ENCODE measurements at places on chromosomes 5 and 9.
A peak's percentile ranks its signal among the peaks of the same experiment; 100 is the strongest.

- DNase-seq = no peak
Measured at GRCh38 chr5:156758011-156758791, 91.9 kb upstream of the PPP1R2B start.

GRCh38 chr9:96020792-96021550 lies 145.5 kb downstream of the ERCC6L2 start:
- DNase-seq = peak; percentile 53

- no peak for DNase-seq
Measured at GRCh38 chr5:173331287-173331686, 3.1 kb upstream of the STC2 start.

DNA sequence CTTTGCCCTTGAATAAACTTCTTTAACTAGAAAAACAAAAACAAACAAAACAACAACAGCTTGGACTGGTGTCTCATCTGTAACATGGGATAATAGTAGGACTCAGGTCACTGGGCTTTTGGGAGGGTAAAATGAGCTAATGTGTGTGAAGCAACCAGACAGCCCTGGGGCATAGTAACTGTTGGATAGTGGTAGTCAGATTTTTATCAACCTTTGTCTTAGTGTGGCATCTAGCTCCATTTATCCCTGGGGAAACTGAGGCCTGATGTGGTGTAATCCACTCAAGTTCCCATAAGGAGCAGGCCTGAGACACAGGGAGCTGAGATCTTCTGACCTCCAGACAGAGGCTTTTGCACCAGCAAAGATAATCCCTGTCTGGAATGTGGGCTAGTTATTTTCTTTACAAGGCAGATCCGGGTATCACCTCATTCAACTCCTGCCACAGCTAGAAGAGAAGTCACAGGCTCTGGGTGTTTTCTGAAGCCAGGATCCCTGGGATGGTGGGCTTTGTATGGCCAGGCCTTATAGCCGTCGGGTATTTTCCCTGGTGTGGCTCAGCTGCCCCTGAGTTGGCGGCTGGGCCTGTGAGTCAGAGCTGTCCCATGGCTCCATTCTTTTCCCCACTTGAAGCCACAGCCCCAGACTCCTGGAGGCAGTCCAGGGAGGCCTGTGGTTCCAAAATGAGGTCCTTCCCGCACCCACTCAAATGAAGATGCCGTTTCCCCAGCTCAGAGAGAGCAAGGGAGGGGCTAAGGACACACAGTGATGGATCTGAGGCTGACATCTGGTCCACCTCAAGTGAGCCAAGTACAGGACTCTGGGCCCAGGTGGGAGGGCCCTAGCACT lies 26.1 kb upstream of the CSF1R start:
- peak; percentile 76 for DNase-seq

DNA sequence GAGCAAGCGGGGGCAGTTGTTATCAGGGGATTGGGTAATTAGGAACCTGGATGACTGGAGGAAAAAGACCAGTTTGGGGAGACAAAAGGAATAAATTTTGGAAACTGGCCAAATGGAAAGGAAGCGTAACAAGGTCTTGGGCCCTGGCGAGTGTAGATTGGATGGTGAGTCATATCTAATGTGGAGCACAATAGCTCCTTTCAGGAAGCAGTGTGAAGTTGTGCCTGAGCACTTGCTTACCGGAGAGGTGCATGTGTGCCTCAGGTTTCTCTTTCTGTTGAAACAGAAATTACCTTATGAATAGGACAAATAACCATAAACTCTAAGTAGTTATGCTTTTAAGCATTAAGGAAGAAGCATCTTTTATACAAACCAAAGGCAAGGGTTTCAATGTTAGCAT lies 176.4 kb downstream of the KIF4B start:
- no peak for DNase-seq

DNA sequence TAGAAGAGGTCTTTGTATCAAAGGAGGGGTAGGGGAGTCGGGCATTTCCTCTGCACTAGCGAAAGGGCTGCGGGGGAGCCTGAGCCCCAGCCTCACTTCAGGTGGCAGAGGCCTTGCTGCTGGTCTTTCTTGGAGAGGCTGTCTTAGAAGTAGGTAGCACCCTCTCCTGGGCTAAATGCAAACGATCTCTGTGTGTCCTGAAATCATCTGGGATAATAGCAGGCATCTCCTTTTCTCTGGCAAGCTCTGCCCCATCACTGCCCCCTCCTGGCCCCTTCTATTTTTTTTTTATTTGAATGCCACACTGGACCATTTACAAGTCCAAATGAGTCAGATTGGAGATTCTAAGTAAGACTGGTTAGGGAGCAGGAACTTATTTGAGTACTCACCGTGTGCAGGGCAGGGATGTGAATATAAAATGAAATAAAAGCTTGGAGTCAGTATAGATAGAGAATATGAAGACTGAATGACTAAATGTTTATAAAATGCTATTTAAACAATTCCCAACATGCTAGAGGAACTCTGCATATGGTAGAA lies 137.1 kb downstream of the FGF1 start:
- DNase-seq = peak; percentile 76

DNA sequence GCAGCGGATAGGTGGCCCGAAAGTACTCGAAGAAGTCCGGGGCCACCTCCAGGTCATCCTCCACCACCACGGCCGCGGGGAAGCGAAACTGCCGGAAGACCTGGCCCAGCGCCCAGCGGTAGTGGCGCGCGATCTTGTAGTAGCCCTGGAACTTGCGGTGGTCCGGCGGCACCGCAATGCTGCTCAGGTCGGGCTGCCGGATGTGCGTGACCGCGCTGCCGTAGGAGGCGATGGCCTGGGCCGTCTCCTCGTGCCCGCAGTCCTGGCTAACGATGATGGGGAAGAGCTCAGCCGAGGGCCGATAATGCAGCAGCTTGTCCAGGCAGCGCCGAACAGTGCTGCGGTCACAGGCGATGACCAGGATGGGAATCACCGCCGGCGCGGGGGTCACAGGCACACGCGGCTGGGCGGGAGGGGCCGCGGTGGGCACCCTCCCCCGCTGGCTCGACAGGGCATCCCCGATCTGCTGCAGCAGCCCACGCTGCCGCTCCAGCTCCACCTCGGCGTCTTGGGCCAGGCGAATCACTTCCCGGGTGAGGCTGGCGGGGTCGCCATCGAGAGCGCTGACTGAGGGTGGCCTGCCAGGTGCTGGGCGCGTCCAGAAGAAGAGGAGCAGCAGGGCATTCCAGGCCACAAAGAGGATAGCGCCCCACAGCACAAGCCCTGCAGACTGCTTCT lies 10.2 kb downstream of the MGAT1 start:
- DNase-seq = no peak

GRCh38 chr5:20572614-20573013 lies 584.6 kb upstream of the CDH18 start:
- no peak for DNase-seq

DNA sequence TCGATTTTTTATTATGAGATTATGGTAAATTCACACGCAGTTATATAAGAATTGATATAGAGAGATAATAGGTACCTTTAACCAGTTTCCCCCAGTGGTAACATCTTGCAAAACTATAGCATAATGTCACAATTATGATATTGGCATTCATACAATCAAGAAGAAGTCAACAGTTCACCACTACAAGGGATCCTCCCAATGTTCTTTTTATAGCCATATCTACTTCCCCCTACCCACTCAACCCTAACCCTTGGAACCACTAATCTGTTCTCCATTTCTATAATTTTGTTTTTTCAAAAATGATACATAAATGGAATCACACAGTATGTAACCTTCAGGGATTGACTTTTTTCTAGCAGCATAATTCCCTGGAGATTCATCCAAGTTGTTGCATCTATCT lies 9.8 kb downstream of the ACTL7B start:
- DNase-seq = no peak
